ENCODE measurements at places on chromosomes 12 and 14.
A peak's percentile ranks its signal among the peaks of the same experiment; 100 is the strongest.

DNA sequence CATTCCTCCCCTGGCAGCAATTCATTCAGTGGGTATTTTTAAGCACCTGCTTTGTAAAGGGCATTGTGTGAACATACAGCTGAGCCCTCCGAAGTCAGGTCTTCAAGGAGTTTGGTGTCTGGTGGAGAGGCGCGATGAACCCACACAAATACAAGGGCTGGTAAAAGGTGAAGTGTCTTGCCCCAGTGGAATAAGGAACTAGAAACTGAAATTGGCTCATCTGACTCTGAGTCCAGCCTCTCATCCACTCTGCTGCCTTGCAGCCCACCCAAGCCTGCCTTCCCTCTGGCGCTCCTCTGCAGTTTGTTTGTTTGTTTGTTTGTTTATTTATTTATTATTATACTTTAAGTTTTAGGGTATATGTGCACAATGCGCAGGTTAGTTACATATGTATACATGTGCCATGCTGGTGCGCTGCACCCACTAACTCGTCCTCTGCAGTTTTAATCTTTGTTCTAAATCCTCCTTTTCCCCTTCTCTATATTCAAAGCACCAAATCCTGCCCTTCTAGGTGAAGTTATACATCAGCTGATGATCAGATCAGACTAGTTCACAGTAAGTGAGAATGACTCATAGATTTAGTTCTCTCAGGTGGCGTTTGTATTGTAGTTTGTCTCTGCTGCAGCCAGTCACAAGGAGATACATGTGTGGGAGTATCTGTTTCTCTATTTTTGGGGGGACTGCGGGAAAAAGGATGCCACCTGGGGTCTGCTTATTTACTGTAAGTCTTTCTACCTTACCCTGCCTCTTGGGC lies 394.5 kb downstream of the APAF1 start:
- no peak for DNase-seq

- DNase-seq, result no peak
These were observed 96.3 kb upstream of the CCND2 start for GRCh38 chr12:4177262-4177661.

DNA sequence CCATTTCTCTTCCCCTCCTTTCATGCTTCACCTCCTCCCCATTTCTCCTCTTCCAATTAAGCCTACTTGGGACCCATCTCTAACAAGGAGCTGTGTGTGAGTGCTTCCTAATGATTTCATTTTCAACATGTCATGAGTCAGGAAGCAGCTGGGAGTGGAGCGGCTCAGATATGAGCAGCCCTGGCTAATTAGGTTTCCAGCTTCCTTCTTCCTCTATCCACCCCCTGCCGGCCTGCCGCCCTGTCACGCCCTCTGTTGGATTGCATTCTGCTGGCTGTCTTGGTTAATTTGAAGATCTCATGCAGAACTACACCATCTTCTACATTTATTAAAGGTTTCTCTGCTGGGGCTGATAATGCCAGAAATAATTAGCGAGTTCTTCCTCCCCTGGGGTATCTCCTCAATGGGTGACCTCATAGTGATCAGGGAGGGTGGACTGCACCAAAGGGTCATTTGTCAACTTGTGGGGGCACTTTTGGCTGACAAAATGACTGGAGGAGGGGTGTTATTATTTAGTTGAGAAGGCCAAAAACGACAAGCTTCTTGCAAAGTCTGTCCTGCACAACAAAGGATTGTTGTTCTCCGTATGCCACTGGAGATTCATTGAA lies 300.9 kb upstream of the SRRM4 start:
- DNase-seq, result no peak

DNA sequence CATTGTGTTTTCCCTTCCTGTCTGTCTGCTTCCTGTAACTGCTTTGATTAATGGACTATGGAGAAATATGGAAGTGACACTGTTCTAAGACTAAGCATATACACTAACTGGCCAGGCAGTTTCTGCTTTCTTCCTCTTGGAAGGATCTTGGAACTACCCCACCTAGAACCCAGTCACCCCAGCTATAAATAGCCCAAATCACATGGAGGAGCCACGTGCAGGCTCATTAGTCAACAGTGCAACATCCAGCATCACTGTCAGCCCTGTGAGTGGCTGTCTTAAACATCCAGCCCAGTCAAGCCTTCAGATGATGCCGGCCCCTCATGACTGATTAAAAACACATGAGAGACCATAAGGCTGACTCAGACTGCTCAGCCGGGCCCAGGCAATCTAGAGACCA lies 39.2 kb downstream of the BCAT1 start:
- no peak for DNase-seq

DNA sequence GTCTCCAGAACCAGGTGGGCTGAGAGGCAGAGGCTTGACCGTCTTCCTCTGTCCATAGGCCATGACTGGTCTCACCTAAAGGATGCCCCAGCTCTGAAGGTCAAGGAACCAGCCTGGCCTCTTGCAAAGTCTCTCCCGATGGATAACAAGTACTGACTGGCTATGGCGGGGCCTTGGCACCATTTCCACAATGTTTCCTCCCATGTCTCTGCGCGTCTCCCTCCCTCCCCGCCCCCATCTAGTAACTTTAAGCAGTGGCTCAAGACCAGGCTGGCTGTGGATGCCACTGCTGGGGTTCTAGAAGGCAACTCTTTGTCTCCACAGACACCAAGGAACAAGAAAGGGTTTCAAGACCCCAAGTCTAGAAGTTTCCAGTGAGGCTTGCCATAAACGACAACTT lies 275.5 kb downstream of the DPF3 start:
- DNase-seq, result no peak

DNA sequence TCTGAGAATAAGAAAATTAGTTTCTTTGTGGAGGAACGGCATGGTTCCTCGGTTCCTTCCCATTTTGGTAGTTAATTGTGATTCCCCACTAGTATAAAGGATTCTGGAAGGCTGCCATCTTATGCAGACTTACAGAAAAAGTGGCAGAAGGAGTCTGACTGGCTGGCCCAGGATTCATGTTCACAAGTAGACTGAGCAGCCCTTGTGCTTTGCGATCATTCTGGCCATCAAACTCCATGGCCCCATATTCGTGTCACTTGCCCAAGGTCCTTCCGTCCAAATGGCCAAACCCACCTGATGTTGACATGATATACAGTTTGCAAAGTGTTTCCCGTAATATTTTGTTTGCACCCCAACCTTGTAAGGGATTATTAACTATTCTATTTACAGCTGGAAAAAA lies 297.2 kb upstream of the AMIGO2 start:
- no peak for DNase-seq

DNA sequence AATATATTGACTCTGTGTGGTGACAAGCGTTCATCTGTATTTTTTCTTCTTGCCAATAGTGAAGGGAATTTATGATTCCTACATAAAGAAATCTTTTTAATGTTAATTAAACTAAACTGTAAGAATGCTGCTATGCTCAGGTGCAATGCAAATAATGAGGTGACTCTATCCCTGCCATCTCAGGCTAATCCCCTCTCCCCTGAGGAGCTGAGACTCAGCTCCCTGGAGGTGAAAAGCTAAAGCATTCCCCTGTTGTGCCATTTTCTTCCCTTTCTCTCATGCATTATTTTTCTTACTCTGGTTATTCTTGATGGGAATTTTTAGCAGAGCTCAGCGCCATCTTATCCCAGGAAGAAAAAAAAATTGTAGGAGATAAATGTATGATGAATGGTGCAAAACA lies 113.9 kb upstream of the FGD4 start:
- DNase-seq, result no peak

GRCh38 chr12:92899386-92900001 lies 29.6 kb downstream of the EEA1 start:
- DNase-seq, result no peak

- no peak for DNase-seq
These were observed 244.8 kb downstream of the TMTC2 start for GRCh38 chr12:82931349-82932116.

DNA sequence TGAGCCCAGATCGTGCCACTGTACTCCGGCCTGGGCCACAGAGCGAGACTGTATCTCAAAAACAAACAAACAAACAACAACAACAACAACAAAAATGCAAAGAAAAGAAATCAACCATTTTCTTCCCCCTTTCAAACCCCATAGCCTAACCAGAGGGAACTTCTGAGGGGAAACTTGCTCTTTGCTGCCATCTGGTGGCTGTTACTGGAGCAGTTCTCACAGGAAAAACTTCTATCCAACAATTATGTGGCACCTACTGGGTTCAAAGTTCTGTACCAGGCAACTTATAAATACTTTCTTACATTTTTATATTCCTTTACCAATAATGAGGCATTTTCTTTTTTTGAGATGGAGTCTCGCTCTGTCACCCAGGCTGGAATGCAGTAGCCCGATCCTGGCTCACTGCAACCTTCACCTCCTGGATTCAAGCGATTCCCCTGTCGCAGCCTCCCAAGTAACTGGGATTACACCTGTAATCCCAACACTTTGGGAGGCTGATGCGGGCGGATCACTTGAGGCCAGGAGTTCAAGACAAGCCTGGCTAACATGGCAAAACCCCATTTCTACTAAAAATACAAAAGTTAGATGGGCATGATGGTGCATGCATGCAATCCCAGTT lies 50.9 kb upstream of the BICDL1 start:
- peak; percentile 18 for DNase-seq

DNA sequence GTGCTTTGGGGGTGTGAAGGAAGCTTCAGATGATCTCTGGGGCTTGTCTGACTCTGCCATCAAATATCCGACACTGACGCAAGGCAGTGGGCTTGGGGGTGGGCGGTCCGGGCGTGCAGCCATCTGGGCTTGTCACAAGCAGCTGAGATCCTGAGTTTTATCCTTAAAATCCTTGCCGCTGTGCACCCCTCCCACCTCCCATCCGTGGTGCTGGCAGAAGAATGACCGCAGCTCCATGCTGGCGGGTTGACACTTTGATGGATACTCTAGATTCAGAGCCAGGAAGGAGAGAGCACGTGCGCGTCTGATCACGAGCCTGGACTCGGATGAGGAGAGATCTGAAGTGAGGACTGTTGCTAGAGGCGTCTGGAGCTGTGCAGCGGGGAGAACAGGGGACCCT lies 3.0 kb downstream of the ZFYVE21 start:
- no peak for DNase-seq

DNA sequence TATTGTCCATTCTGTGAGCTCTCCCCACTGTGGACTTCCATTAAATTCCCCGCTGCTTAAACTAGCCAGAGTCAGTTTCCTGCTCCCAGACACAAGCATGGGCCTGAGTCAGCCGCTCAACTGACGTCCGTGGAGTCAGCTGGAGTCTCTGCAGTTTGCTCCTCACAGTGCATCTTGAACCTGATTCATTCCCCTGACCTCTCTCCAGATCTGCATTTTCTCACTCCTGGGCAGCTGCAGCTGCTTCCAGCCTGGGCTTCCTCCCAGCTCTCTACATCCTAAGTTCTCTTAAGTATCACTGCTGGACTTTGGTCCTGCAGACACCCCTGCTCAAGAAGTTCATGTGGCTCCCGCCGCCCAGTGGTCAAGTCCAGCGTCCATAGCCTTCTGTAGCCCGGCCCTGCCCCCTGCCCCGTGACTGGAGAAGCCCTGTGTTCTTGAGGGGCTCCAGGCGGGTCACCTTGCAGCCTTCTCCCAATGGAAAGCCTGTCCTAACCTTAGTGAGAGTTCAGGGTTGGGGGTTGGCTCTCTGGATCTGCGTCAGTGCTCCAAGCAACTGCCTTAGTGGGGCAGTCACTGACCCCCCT lies 20.0 kb downstream of the NFKBIA start:
- no peak for DNase-seq

GRCh38 chr14:66046035-66046434 lies 440.1 kb upstream of the CCDC196 start:
- no peak for DNase-seq

GRCh38 chr12:54383041-54383609 lies 1.4 kb downstream of the ZNF385A start:
- DNase-seq, result no peak

DNA sequence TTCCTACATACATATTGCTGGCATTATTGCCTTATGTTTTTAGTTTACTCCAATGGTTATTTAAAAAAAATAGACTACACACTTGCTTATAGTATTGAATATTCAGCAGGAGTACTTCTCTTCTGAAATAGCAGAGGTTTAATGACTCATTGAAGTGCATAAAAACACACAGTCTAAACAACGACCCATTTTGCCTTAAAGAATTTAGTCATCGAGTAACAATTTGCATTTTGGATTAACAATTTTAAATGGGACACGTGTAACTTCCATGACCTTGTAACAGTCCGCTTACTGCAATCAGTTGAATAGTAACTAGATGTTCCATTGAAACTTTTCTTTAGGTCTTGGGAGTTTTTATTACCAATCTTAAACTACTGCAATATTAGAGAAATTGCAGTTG lies 9.0 kb downstream of the TRHDE start:
- no peak for DNase-seq

Data from GM12864 (cell line).